ENCODE measurements at places on chromosomes 13 and 19.

GRCh38 chr19:2229103-2230032 is 6.8 kb downstream of the PLEKHJ1 start:
- DNase-seq, result no peak

GRCh38 chr19:5080030-5080654 is 111.2 kb downstream of the KDM4B start:
- DNase-seq, result no peak

GRCh38 chr19:3471954-3472655 is 8.2 kb downstream of the SMIM24 start:
- DNase-seq, result no peak

DNA sequence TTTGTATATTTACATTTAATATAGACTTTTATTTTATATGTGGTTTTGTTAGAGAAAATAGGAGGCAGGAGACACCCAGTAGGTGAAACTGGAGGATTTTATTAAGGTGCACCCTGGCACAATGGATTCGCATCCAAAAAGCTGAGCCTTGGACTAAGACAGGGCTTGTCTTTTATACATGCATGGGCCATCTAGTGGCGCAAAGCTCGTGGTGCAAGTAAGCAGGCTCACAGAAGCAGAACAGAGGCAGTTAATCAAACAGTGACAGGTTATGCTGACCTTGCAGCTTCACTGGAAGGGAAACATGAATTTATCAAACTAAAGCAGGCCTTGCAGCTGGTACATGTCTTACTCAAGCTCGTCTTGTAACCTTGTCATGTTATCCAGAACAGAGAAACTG is 58.8 kb upstream of the ZNF681 start:
- no peak for DNase-seq

- no peak for DNase-seq
These were observed 4.2 kb downstream of the LYL1 start for GRCh38 chr19:13098277-13099072.

- no peak for DNase-seq
These were observed 737.4 kb downstream of the UQCRFS1 start for GRCh38 chr19:28475525-28475924.

GRCh38 chr13:105971312-105971711 is 564.1 kb downstream of the EFNB2 start:
- DNase-seq, result no peak

DNA sequence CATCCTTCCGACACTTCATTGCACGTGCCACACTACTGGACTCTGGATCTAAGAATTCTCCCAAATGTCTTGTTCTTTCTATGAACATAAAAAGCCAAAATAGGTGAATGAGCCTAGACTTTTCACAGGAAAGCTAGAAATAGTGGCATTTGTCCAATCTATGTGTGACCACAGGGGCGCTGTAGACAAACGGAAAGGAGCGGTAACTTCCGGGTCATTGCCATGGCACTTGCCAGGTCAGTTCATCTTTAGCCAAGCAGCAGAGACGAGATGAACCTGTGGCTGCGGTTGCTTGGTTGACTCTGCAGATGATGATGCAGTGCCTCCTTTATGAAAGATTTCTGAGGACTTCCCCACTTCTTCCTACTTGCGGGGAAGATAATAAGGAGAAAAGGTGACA is 65.6 kb downstream of the ADGRE1 start:
- DNase-seq, result no peak

DNA sequence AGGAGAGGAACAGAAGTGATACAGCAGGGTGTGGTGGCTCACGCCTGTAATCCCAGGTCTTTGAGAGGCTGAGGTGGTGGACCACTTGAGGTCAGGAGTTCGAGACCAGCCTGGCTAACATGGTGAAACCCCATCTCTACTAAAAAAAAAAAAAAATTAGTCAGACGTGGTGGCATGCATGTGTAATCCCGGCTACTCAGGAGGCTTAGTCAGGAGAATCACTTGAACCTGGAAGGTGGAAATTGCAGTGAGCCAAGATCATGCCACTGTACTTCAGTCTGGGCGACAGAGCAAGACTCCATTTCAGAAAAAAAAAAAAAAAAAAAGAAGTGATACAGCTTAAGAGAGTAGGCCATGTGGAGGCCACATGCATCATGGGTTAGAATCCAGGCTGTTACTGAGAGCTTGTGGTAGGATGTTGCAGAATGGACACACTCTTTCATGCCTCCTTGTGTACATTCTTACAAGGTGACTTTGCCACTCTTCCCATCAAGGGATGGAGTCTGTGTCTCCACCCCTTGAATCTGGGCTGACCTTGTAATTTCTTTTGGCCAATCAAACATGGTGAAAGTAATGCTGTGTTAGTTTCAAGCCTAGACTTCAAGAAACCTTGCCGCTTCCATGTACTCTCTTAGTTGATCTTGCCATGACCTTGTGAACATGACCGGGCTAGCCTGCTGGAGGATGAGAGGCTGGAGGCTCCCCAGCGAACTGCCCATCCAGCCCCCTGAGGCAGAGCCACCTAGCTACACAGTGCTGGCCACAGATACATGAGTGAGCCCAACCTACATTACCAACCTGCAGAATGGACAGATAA is 12.3 kb downstream of the FAM187B start:
- DNase-seq, result no peak

DNA sequence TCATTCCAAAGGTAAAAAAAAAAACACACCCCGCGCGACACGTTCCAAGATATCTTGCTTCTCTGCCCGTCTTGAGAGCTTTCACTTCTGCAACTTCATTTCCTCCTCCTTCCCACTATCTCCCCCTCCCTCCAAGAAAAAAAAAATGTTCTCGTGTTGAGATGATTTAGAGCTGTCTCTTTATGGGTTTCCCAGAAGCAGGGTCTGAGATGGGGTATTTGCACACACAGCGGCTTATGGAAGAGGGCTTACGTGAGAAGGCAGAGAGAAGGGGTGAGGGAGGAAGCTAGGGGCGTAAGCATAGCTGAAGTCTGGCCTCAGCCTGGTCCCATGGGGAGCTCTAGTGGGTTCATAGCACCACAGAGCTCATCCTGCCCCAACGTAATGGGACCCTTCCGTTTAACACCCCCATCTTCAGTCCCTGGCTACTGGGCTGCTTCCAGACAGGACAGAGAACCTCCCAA is 31.3 kb upstream of the USE1 start:
- DNase-seq, result no peak

DNA sequence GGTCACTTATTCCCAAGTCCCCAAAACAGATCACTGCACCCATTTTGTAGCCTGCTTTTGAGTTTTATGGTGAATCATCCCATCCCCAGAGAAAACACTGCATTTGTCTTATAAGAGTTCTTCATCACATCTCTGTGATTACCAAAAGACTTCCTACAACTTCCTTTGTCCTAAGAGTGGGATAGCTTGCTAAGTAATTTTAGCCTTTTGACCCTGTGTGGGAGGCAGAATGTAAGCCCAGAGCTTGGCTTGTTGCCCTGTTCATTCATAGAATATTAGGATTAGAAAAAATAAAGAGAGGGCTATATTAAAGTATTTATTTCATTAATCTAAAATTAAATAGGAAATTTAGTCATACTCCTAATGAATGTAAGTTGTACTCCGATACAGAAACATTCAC is 213.3 kb downstream of the MZT1 start:
- no peak for DNase-seq

DNA sequence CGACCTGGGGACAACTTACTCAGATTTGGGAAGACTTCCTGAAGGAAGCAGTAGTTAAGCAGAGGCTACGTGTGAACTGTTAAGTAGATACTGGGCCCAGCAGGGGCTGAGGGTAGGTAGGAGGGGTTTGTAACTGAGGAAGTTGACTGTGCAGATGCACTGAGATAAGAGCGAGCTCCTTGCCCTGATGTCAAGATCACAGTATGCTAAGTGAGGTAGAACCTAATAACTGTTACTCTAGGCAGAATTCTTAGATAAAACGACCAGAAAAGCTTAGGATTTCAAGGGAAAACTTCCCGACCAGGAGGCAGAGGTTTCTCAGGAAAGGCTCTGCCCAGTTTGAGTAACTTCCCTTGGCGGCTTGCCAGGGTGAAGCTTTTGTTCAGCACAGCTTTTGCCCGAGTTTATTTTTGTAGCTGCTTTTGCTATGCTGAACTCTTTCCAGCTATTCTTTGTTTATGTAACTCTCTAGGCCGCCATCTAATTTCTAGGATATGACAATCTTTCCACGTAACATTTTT is 632.1 kb downstream of the DIAPH3 start:
- no peak for DNase-seq

DNA sequence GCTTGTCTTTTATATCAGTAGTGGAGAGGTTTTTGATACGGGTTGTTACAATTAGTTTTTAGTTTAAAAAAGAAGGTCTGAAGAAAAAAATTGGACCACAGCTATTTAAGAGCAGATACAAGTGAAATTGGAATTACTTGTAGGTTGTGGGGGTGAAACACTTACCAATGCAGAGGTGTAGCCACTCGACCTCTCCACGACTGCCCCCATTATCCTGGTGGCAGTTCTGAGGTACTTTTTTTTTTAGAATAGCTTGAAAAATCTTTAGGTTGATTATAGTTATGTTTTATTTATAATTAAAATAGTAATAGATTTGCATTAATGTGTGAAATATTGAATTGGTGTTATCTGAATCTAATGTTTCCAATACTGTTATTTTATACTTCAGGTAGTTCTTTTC is 60.7 kb downstream of the PAN3 start:
- DNase-seq, result no peak

GRCh38 chr19:45682117-45682516 is 9.6 kb downstream of the SNRPD2 start:
- DNase-seq, result no peak

DNA sequence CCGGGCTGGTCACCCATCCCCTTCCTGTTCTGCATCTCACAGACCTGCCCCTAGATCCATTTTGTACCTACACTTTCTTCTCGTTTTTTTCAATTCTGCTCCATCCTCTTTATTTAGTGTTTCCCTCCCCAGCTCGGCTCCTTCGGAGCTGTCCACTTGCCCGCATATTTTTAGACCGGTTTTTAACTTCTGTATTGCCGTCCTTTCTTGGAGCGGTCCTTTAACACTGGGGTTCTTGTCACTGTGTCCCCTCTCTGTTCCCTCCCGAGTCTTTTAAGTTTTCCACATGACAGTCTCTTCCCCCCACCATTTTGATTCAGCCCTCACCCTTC is 1.7 kb downstream of the ARHGAP35 start:
- no peak for DNase-seq

DNA sequence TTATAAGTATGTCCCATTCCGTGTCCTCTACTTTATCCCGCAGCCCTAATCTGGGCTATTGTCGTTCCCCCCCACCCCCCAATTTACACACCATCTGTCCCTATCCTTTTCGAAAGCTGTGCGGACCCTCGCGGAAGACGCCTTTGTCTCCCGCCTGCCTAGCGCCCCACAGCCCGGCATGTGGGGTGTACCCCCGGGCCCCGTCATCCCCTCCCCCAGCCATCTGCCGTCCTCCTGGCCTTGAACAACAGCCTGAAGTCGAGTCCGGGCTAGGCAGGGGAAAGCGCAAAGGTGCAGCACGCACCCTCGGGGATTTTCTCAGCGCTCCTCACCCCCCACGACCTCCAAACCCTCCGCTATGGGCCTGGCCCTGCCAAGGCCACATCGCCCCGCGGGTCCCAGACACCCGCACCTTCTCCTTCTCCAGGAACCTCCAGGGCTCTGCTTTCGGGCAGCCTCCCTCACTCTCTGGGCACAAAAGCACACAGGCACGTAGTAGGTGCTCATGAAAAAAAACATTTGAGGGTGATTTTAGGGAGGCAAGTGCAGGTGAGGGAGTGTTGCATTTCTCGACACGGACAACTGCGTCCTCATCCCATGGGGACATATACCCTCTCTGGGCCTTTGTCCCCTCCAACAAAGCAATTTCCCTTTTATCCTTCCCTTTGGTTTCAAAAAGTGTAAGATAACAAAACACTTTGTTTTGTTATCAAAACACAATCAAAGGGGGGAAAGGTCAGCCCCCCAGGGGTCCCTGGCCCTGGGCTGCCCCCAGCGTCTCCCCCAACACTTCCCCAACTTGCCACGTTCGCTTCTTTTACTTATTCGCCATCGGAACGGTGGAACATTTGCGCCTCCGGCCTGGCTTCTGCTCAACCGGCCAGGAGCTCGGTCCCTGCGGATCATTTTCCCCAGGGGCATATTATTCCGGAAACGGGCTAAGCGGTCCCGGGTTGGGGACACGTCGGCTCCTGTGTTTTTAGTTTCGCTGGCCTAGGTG is 16.4 kb downstream of the CCDC124 start:
- no peak for DNase-seq

DNA sequence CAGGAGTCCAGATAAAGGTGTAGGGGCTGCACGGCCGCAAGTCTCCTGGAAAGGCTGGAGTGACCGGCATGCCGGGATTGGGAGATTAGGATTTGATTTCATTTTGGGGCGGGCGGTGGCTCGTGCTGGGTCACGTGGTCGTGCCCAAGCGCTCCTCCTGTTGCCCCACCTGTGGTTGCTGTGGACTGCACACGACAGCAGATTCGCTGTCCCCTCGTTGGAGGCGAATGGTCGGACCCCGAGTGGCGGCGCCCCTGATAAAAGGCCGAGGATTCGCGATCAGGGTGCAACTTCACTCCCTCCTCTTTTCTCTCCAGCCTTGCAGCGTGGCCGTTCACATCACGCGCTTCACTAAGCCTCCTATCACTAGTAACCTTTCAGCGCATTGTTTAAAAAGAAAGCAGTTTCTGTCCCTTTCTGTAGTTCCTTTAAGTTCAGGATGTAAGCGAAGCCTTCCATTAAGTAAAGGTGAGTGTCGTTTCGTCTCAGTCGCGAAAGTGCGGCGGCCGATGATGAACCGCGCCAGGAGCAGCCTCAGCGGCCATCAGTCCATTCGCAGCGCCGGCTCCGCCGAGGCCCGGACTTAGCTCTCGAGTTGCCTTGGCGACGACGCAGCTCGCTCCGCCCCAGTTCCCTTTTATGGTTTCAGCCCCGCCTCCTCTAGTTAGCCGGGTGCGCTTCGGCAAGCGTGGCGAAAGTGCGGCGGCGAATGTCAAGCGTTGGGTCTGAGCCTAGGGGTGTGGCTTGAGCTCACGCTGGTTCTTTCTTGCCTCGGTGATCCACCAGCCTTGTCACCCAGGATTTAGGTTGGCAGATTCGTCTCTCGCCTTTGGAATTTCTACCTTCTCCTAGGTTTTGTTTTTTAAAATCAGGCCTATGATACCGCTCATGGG is 1.7 kb upstream of the PPP1R37 start:
- DNase-seq, result peak; percentile 88

GRCh38 chr13:28429685-28430290 is 65.1 kb downstream of the FLT1 start:
- DNase-seq, result no peak

DNA sequence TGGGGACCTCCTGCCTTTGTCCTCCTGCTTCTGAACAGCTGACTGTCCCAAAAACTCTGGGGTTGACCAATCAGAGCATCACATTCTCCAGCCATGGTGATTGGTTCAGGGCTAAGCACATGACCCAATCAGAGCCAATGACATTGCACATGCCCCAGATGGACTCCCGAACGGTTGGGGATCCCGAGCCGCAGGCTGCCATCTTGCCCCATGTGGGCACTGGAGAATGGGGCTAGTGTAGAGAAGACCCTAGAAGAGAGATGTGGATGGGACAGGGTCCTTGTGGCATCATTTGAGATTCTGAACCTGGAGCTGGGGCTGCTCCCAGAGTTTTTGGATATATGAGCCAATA is 31.3 kb upstream of the PEPD start:
- no peak for DNase-seq

Data from cerebellar nuclear complex (tissue), 1 donor.